Left kidney (tissue), 8 donors: ENCODE measurements at places on chromosomes 6 and 20. TPM values are rescaled to one million over a fixed set of nuclear protein-coding genes. Genes with fewer than 3 reads are reported as not detected.

Gene VSTM2L
- 0.76 TPM for polyA plus RNA-seq

Gene TJAP1
- polyA plus RNA-seq: 41.3 TPM

Gene NAA20
- polyA plus RNA-seq: 97.1 TPM

DNA sequence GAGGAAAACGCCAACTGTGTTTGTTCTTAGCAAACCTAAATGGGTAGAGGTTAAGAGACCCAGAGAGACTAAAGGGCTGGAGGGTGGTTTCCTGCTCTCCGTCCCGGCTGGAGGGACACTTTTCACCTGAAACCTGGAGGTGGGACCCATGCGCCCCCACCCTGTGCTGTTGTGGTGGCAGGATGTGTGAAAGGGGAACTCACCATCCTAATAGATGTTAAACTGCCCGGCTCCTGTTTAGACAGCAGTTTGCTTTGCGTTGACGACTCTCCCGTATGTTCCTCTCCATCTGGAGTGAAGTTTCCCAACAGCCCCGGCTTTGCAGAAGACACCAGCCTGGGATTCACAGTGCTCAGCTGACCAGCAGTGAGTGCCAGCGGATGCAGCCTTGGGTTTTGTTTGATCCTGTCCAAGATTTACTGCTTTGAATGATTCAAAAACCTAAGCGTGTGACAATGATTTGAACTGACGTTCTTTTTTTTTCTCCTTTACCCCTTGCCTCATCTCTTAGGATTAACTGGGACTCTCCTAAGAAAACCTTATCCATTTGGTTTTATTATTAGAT, 66.0 kb downstream of the CDH4 start:
- no peak for DNase-seq

DNA sequence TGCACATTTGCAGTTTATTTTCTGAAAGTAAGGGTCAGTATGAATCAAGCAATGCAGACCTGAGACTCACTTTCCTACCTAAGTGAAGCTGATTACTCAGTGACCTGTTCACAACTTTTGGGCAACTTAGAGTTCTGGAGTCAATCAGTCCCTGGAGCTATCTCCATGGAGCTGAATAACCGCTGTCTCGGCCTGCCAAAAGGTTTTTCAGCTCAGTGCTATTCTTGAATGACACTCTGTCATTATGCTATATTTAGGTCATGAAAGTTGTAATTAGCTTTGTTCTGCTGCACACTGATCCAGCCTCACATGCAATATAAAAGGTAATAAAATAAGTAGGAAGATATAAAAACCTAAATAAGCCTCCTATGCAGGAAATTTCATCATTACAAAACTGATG, 356.0 kb downstream of the BMP2 start:
- DNase-seq: no peak

- DNase-seq: no peak
These were observed 81.4 kb downstream of the ANKS1A start for GRCh38 chr6:34970488-34970887.

GRCh38 chr20:46741924-46742668, 32.6 kb downstream of the SLC2A10 start:
- no peak for DNase-seq

DNA sequence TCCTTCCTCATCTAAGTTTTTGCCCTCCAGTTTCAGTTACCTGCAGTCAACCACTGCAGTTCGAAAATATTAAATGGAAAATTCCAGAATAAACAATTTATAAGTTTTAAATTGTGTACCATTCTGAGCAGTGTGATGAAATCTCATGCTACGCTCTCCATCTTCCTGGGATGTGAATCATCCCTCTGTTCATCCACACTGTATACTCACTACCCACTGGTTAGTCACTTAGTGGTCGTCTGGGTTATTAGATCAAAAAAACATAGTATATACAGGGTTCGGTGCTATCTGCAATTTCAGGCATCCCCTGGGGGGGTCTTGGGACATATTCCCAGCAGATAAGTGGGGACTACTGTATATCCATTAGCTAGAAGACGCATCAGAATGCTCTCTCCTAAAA, 151.9 kb upstream of the SLC22A16 start:
- DNase-seq: no peak

GRCh38 chr20:31790401-31790800, 28.8 kb upstream of the MYLK2 start:
- DNase-seq: no peak

DNA sequence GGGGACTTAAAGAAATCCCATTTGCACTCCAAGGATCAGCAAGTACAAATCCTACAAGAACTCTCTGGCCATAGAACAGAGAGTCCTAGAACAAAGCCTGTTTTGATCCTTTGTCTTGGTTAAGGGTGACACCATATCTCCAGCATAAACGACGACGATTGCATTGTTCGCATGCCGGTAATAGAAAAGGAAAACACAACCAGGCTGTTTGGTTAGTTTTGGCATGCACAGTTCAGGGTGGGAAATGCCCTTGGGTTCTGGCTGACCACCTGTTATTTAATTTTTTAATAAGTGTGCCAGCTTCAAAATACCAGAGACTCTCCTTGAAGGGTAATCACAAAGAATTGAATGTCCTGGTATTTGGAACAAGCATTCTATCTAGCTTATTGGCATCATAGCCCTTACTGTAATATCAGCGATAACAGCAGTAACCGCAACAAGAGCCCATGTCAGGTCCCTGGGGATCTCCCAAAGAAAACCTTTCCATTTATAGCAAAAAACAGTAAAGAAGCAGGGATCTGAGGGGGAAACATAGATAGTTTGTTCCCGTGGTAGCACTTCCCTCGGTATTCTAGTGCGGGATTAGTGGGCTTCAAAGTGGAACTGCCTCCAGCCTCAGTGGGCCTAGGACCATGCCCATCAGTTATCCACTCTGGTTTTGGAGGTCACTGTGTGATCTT, 77.1 kb downstream of the TMEM170B start:
- no peak for DNase-seq
